Activated naive CD8-positive, alpha-beta T cell treated with anti-CD3 and anti-CD28 coated beads, Interleukin-2, amount 50 U/mL, for 16 hours (primary cell): ENCODE measurements at places on chromosomes 7 and 10.

GRCh38 chr7:99953649-99954048, 22.2 kb downstream of the AZGP1 start:
- DNase-seq, result no peak

DNA sequence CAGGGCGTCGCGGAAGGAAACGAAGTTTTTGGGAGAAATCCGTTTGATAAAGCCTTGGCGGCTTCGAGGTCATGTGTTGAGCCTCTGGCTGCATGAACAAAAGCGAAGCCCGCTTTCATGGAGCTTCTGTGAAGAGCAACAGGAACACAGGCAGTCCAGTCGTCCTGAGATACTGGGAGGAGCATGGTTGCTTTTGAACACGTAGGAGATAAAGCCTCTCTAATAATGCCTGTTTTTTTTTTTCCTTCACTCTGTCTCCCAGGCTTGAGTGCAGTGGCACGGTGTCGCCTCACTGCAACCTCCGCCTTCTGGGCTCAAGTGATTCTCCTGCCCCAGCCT, 473 bp upstream of the ZNF32 start:
- no peak for DNase-seq

- no peak for DNase-seq
Measured at GRCh38 chr7:130891254-130892094, 157.5 kb upstream of the KLF14 start.

GRCh38 chr10:64011912-64012714, 490.9 kb downstream of the REEP3 start:
- no peak for DNase-seq

DNA sequence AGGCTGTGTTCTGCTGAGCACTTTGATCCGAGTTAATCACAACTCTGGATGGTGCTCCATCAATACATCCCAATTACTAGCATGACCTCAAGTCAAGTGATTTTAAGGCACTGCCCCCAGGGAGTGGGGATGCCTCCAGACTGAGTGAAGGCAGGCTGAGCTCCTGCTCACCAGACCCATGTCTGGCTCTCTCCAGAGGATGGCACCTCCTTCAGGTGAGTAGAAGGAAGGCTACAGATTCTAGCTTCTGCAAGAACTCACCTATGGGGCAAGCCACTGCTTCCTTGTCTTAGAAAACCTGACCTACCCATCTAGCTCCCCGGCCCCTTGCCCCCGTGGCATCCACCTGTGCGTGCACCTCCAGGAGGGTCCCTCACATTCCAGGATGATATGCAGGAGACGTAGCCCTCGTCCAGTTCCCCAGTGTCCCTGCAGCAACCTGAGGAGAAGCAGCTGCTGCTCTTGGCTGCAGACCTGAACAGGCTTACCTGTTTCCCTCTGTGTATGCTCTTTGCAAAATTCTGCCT, 390.3 kb downstream of the GRID1 start:
- no peak for DNase-seq

GRCh38 chr7:1249731-1250130, 17.1 kb downstream of the UNCX start:
- DNase-seq, result no peak

- DNase-seq, result no peak
Measured at GRCh38 chr7:16298221-16298620, 123.1 kb downstream of the CRPPA start.

DNA sequence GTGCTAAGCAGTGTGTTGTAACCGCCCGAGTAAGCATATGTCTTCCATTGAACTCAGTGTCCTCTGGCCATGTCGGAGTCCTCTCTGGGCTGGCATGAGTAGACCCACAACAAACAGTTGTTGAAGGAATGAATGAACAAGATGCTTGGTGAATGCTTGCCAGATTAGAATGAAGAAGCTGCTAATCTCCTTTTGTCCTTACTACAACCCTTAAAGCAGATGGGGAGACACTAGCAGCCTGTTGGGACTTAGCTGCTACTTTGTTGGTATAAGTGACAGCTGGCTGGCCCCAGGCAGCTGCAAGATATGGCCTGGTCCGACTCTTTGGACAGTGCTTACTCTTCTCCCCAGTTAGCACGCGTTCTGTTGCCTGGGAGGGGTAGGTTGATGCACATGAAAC, 370.1 kb downstream of the RPS24 start:
- DNase-seq, result no peak

DNA sequence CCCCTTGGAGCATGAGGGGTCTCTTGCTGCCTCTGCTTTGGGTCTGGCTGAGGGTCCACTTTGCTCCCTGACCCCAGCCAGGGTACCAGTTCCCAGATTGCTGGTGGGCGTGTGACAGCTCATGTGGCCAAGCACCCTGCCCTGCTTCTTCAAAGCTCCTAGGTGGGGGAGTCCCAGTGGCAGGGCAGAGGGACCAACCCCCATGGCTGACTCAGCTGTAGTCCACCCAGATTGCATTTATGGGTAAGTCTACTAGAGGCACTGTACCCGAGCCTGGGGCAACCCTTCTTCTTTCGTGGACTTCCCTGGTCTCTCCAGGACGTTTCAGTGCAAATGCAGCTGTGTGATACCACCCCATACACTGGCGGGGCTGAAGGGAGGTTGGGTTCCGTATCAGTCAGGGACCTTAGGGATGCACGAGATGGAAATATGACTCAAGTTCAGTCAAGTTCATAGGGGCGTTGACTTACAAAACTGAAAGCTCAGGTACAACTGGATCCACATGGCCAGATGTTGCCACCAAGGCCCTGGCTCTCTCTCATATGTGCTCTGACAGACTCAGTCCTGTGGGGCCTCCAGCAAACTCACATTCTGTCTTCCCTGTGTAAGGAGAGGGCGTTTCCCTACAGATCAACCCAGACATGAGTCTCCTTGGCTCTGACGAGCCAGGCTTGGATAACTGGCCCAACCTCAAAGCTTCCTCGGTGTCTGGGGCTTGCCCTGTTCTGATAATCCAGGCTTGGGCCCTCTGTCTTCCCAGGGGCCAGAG, 13.6 kb downstream of the PTPRE start:
- no peak for DNase-seq

GRCh38 chr10:72694476-72695369, 2.8 kb downstream of the MCU start:
- DNase-seq, result no peak

GRCh38 chr10:100528123-100528886, 1.4 kb downstream of the NDUFB8 start:
- no peak for DNase-seq

DNA sequence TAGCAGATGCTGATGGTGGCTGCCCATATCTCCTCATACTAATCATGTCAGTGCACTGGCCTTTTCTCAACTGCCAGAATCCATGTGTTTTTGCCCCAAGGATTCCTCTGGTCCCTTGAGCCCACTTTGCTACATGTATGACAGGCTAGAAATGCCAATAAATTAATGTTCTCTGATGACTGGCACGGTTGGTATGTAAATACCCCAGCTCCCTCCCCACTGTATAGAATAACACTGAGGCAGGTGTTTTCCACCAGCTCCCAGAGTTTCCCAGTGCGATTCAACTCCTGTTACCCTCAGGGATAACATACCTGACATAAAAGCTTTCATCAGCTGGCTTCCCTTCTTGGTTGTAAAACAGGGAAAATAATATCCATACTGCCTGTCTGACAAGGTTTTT, 9.0 kb upstream of the PLEKHS1 start:
- DNase-seq, result no peak
